ENCODE measurements at places on chromosomes 3 and 15.

- DNase-seq = no peak
Measured at GRCh38 chr15:68525815-68526214, 53.0 kb upstream of the CORO2B start.

- DNase-seq = no peak
Measured at GRCh38 chr3:125220183-125220582, 7.6 kb upstream of the SLC12A8 start.

DNA sequence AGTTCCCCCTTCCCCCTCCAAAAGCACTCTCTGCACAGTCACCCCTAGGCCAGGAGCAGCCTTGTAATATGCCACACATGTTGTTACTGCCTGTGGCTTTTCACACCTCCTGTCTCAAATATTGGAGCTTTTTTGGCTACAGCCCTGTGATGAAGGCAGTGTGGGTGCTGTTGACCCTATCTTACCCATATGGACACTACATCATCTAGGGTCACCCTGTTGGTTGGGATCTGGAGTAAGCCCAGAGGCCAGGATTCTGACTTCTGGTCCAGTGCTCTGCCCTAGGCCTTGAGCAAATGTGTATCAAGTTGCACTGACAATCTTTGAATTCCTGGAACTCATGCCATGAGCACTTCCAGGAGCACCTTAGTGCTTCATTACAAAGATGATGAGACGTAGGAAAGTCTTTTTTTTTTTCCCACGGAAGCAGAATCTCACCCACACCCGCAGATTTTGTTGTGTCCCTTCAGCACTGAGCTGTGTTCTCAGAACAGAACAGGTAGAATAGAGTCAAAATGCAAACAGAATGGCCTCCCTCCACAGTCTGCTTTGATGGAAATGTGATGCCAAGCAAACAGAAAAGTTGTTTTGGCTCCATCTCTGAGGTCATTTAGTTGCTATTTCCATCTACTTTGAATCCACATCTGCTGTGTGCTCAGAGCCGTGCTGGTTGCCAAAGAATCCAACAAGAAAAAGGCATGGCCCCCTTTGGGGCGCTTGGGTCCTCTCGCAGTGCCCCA is 49.6 kb downstream of the SMAD3 start:
- DNase-seq = no peak

DNA sequence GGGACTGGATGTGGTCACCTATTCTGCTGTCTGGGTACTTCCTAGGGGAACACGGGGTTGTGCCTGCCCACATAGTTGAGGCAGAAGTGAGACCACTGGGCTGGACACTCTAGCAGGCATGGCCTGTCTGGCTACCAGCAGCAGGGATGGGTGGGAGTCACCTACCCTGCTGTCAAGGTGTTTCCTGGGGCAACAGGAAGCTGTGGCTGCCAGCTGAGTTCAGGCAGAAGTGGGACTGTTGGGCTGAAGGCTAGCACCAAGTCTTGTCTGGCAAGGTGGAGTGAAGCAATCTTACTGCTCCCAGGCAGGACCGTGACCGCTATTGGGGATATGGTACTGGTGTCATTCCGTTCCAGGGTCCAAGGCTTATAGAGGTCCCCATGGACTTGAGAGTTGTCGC is 20.3 kb upstream of the ZDHHC23 start:
- DNase-seq = no peak

DNA sequence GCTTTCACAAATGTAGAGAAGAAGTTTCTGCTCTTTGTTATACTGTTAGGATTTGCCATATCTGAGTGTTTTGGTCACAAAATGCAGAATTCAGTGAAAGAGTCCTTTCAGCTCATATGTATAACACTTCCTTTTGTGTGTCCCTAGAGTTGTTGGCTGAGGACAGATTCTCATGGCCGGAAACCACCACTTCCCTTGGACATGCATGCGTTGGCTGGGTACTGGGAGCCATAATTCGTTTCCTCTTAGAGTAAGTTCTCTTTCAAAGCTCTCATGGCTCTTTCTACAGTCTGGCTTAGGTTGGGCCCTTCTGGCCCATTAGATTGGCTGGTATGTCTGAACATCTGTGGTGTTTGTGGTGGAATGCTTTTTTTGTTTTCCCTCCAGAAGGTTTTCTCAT is 298.5 kb downstream of the DIPK2A start:
- DNase-seq = no peak

- no peak for DNase-seq
Measured at GRCh38 chr3:37315669-37316068, 141.3 kb upstream of the LRRFIP2 start.

DNA sequence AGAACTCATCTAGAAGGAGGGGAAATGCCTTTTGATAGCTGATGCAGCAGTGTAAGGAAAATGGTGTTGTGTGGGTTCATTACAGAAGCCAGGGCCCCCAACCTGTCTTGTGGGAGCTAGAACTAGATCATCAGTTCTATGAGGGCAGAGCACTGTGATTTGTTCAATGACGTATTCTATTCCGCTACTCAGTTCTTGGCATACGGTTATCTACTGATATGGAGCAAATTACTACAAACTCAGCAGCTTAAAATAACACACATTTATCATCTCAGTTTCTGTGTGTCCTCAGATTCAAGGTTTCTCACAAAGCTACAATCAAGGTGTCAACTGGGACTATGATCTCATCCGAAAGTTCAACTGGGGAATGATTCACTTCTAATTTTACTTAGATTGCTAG is 250.5 kb downstream of the FEZF2 start:
- no peak for DNase-seq

All from NCI-H226 (cell line).